ENCODE measurements at places on chromosomes 7 and 10.

DNA sequence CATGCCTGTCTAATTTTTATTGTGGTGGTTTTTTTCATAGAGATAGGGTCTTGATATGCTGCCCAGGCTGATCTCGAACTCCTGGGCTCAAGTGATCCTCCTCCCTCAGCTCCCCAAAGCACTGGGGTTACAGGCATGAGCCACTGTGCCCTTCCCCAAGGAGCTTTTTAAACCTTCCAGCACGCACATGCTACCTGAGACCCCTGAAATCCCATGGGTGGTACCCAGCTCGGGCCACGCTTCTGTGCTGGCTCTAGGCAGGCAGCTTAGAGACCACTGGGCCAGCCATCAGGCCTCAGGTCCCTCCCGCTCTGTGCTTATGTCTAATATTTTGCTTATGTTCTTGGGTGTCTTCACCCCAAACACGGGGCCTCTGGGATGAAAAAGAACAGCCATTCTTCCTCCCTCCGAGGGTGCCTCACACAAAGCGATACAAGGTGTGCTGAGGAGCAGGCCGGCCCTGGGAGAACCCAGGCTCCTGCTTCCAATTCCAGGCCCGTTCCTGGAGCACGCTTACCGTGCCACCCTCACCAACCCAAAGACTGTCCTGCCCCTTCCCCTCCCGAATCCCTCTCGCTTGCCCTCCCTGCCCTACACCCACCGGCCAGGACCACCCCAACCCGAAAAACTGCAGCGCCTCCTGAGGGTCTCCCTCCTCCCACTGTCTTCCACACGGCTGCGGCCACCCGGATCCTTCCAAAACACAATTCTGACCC is 10.9 kb downstream of the SPOCK2 start:
- DNase-seq = no peak

DNA sequence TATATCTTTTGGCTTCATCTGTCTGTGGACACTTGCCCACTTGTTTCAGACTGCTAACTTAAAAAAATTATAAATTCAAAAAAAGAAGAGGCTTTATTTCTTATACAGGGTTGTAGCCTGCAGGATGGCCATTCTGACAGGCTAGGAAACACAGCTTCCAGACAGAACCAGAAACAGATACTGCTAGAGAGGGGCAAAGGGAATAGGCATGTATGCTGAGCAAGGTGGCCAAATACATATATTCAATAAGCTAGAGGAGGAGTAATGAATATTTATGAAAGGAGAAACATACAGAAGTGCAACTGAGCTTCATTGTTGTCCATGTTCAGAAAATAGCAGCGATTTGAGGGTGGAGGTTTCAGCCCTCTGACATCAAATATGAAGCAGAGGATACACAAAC is 22.0 kb upstream of the MAGI2 start:
- no peak for DNase-seq

- DNase-seq = no peak
These were observed 98.3 kb downstream of the HBP1 start for GRCh38 chr7:107267138-107267537.

DNA sequence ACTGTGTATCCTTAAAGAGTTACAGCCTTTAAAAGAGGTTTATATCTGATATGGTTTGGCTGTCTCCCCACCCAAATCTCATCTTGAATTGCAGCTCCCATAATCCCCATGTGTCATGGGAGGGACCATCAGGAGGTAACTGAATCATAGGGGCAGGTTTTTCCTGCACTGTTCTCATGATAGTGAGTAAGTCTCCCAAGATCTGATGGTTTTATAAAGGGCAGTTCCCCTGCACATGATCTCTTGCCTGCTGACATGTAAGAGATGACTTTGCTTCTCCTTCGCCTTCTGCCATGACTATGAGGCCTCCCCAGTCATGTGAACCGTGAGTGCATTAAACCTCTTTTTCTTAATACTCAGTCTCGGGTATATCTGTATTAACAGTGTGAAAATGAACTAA is 9.7 kb downstream of the RTKN2 start:
- DNase-seq = no peak

GRCh38 chr10:35819736-35820135 is 177.6 kb upstream of the FZD8 start:
- DNase-seq = no peak

- no peak for DNase-seq
These were observed 336.8 kb upstream of the IGFBP3 start for GRCh38 chr7:46257761-46258448.
